Natural killer cell (primary cell): ENCODE measurements at places on chromosomes 2 and 18. TPM values are rescaled to one million over a fixed set of nuclear protein-coding genes. Genes with fewer than 3 reads are reported as not detected.
A peak's percentile ranks its signal among the peaks of the same experiment; 100 is the strongest.

Gene NTSR2
- total RNA-seq: not detected

Gene XIRP2
- not detected for total RNA-seq

Gene SLC35G4
- total RNA-seq: not detected

Gene CFC1
- total RNA-seq: not detected

Gene NEU2
- not detected for total RNA-seq

Gene GREB1L
- total RNA-seq: not detected

Gene SNORC
- total RNA-seq: 1.0 TPM

Gene HMSD
- total RNA-seq: not detected

Gene GPR45
- total RNA-seq: not detected

Gene ALLC
- total RNA-seq: not detected

Gene COL6A3
- 0.29 TPM for total RNA-seq

DNA sequence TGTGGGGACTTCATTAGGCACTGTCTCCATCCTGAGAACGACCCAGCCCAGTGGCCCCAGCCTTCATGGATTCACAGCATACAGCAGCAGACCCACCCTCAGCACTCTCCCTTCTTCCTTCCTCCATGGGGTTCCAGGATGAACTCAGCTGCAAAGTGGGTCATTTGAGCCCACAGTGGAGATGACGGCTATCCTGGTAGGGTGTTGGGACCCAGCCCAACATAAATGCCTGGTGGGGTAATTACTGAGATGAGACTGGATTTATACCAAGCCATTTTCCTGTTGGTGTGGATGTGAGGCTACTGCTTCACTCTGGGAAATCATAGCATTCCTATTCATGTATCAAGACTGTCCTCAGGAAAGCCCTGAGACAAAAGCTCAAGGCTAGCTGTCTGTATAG, 536.7 kb upstream of the TNP1 start:
- no peak for DNase-seq

GRCh38 chr2:143087033-143087432, 42.2 kb upstream of the ARHGAP15 start:
- DNase-seq: no peak

DNA sequence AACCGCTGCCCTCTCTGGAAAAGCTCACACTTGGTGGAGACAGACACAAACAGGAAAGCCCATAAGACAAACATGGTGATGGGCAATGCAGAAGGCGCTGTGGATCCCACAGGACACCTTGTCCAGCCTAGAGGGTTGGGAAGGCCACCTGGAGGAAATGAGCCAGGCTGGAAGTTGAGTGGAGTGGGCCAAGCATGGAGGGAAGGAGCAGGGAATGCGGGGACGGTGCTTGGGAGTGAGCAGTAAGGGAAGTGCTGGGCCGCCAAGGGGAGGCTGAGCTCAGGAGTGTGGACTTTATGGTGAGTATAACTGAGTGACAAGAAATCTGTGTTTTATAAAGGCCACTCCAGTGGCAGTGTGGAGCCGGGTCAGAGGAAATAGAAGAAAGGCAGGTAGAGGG, 2.8 kb upstream of the GRHL1 start:
- DNase-seq: no peak

DNA sequence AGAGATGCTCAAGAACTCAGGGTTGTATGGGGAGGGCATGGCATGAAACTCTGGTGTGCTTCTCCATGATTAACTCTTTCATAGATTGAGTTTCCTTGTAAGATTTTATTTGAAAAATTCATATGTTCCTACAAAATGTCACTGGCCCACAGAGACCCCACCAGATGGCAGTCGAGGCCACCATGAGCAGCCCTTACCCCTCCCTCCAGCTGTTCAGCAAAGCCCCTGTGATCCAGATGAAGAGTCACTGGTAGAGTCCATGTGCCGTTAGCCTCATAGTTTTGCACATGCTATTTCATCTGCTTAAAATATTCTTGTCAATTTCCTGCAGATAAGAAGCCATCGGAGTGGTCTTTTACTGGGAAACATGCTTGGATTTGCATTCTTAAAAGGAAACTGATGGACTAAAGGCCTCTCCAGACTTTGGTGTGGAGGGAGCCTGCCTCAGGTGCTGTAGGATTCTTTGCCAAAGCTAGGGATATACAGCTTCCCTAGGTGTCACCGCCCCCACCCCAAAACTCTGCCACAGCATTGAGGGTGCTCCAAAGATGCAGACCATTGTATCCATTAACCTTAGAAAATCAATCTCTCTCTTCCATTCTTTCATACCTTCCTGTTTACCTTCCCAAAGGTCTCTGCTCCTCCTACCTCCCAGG, 18.8 kb downstream of the ZNF385B start:
- DNase-seq: no peak

DNA sequence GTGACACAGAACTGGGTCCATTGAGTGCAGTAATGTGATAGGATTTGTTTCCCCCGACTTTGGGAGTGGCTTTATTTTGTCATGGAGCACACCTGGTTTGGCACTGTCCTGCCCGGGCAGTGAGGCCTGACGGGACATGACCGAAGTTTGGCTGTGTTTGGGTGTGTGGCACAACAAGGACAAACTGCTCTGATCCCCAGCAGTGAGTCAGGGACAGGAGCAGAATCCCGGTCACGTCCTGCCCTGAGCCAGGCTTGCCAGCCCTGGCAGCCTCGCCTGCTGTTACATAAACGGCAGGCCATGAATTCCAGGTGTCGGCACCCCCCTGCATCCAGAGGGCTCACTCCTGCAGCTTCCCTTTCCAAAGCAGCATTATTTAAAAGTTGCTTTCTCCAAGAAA, 45.7 kb downstream of the IMPA2 start:
- no peak for DNase-seq

DNA sequence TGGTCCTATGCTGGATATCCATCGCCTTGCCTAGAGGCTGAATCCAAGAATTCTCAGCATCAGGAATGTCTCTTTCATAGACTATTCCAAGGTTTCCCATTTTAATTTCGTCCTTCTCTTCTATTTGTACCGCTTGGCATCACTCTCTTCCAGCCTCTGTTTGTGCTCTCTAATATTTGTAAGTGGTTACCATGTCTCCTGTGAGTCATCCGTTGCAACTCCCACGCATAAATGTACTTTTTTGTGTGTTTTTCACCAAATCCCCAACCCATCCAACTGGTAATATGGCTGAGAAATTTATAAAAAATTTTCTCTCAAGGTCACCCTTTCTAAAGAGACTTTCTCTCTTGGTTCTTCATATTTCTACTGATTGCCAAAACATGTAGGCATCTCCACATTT, 21.8 kb downstream of the COLEC12 start:
- DNase-seq: no peak

GRCh38 chr2:207165121-207166038, at the start of gene KLF7:
Gene KLF7, minus strand, starts transcription at chr2:207165948. Its CDS starts 380 bp downstream, at chr2:207165568.
- peak; percentile 76 for DNase-seq

DNA sequence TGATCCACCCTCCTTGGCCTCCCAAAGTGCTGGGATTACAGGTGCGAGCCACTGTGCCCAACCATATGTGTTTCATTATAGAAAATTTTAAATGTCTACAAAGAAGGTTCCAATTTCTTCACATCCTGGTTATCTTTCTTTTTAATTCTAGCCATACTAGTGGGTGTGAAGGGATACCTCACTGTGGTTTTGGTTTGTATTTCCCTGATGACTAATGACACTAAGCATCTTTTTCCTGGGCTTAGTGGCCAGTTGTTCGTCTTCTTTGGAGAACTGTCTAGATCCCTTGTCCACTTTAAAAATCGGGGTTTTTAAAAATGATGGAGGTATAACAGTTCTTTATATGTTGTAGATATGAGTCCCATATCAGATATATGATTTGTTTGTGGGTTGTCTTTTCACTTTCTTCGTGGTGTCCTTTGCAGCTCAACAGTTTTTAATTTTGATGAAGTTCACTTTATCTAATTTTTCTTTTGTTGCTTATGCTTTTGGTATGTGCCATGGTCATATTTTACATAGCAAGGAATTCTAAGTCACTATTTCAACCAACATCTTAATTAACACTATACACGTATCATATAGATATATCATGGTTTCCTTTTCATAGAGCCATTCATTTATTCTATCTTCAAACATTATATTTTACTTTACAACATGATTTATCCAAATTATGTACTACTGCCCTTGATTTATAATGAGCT, 135.0 kb upstream of the RIOK3 start:
- peak; percentile 29 for DNase-seq

DNA sequence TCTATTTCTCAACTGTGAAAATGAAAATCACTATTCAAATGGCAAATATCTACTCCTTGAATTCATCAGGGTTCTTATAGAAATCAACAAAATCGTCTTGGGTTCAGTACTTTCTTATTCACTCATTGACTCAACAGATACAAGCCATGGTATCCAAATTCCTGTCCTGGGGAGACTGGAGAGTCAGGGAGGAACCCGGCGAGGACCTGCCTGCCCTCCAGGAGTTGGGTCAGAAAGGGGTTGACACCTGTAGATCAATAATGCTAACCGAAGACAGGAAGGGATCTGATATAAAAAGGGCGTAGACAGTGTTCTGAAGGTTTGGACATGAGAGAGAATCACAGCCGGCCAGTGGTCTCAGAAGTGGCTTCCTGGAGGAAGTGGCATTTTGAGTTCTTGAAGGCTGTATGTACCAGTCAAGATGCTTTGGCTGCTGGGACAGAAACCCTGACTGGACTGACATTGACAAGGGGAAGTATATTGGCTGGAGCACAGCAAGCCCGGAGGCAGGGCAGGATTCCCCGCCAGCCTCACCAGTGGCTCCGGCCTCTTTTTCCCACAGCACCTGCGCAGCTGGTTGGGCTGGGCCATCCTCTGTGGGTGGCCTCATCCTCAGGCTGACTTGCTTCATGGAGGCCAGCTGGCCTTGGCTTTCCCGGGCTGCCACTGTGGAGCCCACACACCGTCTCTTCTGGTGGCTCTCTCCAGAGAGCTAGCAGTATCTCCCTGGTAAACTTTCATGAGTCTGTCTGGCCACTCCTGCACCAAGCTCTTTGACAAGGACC, 3.0 kb downstream of the LRRFIP1 start:
- no peak for DNase-seq

GRCh38 chr18:63895190-63895589, 7.7 kb downstream of the SERPINB2 start:
- DNase-seq: no peak

DNA sequence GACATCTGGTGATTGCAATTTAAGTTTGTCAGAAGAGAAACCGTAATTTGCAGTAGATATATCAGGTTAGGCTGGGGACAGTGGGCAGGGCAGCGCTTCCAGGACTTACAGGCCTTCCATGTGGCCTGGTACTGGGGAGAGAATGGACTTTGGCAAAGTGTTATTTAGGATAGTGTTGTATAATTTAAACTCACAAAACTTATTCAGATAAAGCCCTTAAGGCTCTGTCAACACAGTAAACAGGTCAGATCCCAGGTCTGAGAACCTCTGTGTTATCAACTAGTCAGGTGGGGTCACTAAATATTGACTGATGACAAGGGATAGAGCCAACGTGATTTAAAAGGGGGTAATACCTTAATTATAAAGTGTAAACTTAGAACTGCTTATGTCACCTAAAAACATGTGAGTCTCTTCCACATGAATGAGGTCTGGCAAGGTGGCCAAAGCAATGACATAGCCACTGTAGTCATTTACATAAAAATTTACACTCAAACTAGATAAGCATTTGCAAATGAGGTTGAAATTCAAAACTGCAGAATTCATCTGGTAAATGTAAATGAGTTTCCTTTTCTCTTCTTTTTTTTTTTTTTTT, 80.2 kb upstream of the DNMT3A start:
- no peak for DNase-seq

DNA sequence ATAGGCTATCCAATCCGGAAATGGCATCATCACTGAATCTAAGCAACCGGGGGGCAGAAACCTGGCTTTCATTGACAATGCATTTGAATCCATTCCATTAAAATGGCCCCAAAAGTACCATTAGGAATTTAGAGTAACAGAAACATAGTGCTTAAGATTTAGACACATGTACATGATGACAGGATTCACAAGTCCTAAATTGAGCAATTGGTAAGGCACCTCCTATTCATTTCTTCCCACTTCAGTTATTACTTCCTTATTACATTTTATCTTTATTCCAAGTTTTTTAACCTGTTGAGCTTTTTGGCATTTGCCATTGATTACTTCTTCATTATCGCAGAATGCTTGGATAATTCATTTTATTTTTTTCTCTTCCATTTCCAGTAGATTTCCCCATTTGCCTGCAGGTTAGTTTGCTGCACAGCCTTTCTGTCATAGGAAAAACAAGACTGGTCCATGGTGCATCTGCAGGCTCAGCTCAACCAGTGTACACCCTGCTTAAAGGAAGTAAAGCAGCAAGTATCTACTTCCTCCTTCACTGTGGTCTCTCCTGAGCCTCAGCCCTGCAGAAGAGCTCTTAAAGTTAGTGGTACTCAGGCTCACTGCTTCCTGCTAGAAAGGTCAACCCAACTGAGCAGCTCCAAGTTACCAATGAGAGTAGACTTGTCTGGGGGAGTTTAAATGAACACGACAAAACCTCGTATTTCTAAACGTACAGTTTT, 89.2 kb downstream of the DOCK10 start:
- peak; percentile 69 for DNase-seq

DNA sequence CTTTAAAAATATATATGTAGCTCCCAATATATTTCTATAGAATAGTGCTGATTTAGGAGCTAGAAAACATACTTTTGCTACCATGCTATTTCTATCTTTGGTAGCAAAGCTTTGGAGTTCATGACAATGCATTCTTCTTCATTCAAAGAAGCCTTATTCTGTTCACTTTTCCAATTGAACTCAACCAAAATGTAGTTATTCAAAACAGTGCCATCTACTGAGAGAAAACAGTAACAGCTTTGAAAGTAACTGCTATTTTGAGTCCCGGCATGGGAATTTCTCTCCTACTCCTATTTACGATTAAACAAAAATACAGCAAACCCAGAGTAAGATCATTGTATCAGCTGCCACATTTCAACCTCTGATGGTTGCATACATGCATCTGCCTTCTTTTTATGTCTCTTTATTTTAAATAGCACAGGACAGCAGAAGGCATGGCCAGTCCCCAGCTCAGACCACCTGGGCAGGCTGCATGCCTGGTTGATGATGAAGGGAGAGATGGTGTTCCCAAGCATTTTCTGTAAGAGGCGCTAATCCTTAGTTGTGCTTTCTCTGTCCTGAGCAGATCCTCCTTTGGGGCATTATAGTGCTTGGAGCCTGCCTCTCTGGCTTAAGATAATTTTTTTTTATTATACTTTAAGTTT, 69.7 kb upstream of the SULT1C3 start:
- DNase-seq: no peak

GRCh38 chr2:161102770-161103450, 57.3 kb upstream of the TANK start:
- DNase-seq: no peak

- no peak for DNase-seq
Observed at GRCh38 chr2:128695646-128696220, 377.1 kb upstream of the HS6ST1 start.

DNA sequence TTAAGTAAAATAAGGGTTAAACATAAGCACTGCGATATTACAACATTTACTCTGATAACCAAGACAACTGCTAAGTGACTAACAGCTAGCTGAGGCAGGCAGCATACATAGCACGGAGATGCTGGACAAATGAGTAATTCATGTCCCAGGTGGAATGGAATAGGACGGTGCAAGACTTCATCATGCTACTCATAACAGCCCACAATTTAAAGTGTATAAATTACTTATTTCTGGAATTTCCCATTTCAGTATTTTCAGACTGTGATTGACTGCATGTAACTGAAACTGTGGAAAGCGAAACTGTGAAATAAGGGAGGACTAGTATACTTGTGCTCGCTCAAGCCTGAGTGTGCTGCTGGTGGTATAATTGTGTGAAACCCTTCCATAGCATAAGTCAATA, 12.9 kb downstream of the IER3IP1 start:
- no peak for DNase-seq
